MM.1S (cell line): ENCODE measurements at places on chromosomes 3 and 15.

GRCh38 chr3:21785765-21786437 is 34.9 kb upstream of the ZNF385D start:
- no peaks in the 10 kb centered on the region for H3K4me1 ChIP-seq
- H3K4me3 ChIP-seq: no peak overlapping the region
- no peaks in the 10 kb centered on the region for H3K36me3 ChIP-seq
- DNase-seq: no peak

GRCh38 chr3:118445036-118445435 is 589.6 kb downstream of the IGSF11 start:
- H3K27ac ChIP-seq: no peak overlapping the region
- H3K4me3 ChIP-seq: no peak overlapping the region
- no peaks in the 10 kb centered on the region for H3K4me1 ChIP-seq
- H3K36me3 ChIP-seq: no peaks in the 10 kb centered on the region
- H3K27me3 ChIP-seq: no peaks in the 10 kb centered on the region

- no peak for DNase-seq
- H3K4me1 ChIP-seq: no peaks in the 10 kb centered on the region
These were observed 315.1 kb upstream of the GPR149 start for GRCh38 chr3:154745122-154745521.

DNA sequence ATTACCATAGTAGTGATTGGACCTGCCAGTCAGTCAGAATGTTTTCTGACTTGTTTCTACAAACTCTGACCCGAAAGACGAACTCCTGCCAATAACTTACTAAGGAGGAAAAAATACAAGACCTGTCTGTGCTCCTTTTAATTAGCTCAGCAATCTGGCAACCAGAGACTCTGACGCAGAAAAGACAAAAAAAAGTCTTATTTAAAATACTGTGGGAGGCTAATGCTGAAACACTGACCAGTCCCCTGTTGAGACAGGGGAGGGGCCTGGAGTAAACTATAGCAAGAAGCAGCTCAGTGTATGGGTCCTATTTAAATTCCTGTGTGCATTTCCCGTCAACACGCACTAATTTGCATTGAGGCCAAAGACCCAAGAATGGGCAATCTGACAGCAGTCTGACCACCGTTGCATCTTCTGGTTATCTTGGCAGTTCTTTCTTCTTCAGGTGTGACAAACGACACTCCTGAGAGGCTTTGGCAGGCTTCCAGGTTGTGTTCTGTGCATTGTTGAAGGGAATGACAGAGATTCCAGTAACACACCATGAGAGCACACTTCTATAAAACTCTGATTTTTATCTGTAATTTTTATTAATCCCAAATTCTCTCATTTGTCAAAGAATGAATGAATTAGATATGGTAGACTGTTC is 1114.3 kb downstream of the IGSF11 start:
- H3K4me1 ChIP-seq: no peaks in the 10 kb centered on the region
- H3K27me3 ChIP-seq: no peaks in the 10 kb centered on the region
- DNase-seq: no peak
- H3K36me3 ChIP-seq: no peaks in the 10 kb centered on the region

DNA sequence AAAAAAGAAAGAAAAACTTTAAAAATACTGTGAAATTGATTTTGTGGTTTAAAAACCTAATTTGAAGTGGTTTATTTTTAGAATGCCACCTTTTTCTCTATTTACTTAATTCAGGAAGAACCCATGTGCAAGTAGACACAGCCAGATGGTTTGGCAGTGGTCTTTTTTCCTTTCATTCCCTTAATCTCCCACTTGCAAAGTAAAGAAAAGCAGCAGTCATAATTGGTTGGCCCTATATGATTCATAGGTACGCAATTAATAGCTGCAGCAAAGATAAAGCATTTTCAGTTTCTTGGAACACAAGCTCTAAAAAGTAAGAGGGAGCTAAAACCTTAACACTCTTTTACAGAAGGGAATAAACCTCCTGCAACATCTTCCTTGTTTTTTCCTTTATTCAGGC is 115.3 kb downstream of the MECOM start:
- DNase-seq: no peak
- H3K4me1 ChIP-seq: no peaks in the 10 kb centered on the region
- no peaks in the 10 kb centered on the region for H3K36me3 ChIP-seq
- H3K27me3 ChIP-seq: no peaks in the 10 kb centered on the region
- no peak overlapping the region for H3K27ac ChIP-seq

DNA sequence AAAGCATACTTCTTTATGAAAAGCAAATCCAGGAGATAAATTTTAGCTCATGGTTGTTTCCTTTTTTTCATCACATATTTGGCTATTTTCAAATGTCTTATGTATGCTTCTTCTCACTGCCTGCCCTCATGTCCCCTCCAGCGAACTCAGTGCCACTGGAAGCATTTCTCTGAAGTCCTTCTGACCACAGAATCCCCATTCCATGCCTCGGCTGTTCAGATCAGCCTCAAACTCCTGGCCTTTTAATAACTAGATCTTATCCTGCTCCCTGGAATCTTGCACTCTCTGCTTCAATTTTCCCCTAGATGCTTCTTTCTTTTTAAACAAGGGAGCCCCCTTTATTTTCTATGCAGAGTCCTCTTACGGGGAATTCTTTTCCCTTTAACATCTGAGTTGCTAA is 10.1 kb downstream of the ETV5 start:
- no peak for DNase-seq
- no peak overlapping the region for H3K4me3 ChIP-seq
- H3K27me3 ChIP-seq: no peaks in the 10 kb centered on the region
- no peaks in the 10 kb centered on the region for H3K36me3 ChIP-seq

- DNase-seq: no peak
- no peak overlapping the region for H3K4me3 ChIP-seq
- H3K27me3 ChIP-seq: no peaks in the 10 kb centered on the region
- H3K27ac ChIP-seq: no peak overlapping the region
- H3K4me1 ChIP-seq: peaks cover 7% of the 10 kb centered on the region
These were observed 54.6 kb upstream of the SSR3 start for GRCh38 chr3:156609546-156609945.

GRCh38 chr3:52195823-52196331 is 2.1 kb upstream of the ALAS1 start:
- H3K27me3 ChIP-seq: no peaks in the 10 kb centered on the region
- no peak overlapping the region for H3K27ac ChIP-seq
- no peak overlapping the region for H3K4me3 ChIP-seq
- DNase-seq: no peak
- H3K36me3 ChIP-seq: no peaks in the 10 kb centered on the region; the same call in 1 of the 2 replicates

DNA sequence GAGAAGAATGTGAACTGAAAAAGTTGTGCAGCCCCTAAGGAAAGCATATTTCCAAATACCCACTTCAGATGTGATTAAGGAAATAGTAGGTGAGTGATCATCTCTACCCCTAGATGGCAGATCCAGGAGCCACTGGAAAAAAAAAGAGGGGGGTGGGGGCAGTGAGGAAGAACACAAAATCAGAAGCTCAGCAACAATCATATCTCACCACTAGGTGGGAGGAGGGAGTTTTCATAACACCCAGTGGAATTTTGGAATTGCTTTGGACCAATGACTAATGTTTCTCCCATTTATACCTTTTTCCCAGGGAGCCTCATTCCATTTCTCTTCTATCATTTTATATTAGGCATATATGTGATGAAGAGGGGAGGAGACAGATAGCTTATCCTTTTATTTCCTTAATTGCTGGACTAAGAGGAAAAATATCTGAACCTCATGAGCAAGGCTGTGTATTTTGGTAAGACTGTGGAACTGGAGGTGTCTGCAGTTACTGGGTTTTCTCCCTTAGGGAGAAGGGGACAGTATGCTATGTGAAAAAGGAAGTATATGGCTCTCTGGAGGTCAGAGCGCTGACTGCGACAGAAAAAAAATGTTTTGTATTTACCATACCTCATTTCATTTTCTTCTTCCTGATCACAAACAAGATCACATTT is 363.4 kb downstream of the GAP43 start:
- no peaks in the 10 kb centered on the region for H3K4me1 ChIP-seq
- H3K36me3 ChIP-seq: no peaks in the 10 kb centered on the region
- H3K27me3 ChIP-seq: no peaks in the 10 kb centered on the region
- DNase-seq: no peak

GRCh38 chr15:99076555-99077308 is 28.1 kb upstream of the SYNM start:
- H3K27me3 ChIP-seq: no peaks in the 10 kb centered on the region
- H3K4me3 ChIP-seq: peak overlapping the region; percentile 67
- peak; percentile 79 for DNase-seq
- no peak overlapping the region for H3K27ac ChIP-seq
- H3K36me3 ChIP-seq: no peaks in the 10 kb centered on the region

DNA sequence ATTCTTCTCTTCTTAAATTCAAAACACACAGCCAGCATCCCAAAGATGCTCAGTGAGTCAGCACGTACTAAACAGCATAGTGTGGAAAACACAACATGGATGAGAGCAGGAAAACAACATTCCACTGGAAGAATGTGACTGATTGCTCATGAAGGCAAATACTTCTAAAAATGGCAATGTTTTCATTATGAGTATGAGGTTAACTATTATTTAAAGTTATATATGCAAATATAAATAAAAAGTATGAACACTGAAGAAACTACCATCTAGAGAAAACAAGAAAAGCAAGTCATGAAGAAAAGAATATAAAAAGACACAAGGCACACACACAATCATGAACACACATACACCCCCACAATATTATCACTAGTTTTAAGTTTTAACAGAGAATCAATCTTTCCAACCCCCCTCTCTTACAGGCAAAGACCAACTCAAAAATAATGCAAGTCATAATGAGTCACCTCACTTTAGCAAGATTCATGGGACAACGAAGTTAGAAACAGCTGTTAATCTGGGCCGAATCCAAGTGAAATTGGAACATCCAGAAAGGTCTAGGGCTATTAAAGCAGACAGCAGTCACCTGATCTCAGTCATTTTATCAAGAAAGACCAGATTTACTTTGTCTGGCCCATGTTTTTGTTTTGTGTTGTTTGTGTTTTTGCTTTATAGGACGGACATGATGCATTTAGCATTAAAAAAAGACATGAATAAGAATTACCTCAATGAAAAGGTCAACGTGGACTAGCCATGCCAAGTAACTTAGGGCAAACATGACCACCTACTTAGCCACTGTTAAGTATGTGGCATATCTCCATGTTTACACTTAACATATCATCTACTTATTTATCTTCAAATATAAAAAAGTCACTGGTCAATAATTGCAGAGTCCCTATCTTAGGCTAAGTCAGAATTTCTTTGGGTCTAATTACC is 18.1 kb downstream of the GBE1 start:
- no peak overlapping the region for H3K4me3 ChIP-seq
- H3K27ac ChIP-seq: no peak overlapping the region
- H3K27me3 ChIP-seq: no peaks in the 10 kb centered on the region

DNA sequence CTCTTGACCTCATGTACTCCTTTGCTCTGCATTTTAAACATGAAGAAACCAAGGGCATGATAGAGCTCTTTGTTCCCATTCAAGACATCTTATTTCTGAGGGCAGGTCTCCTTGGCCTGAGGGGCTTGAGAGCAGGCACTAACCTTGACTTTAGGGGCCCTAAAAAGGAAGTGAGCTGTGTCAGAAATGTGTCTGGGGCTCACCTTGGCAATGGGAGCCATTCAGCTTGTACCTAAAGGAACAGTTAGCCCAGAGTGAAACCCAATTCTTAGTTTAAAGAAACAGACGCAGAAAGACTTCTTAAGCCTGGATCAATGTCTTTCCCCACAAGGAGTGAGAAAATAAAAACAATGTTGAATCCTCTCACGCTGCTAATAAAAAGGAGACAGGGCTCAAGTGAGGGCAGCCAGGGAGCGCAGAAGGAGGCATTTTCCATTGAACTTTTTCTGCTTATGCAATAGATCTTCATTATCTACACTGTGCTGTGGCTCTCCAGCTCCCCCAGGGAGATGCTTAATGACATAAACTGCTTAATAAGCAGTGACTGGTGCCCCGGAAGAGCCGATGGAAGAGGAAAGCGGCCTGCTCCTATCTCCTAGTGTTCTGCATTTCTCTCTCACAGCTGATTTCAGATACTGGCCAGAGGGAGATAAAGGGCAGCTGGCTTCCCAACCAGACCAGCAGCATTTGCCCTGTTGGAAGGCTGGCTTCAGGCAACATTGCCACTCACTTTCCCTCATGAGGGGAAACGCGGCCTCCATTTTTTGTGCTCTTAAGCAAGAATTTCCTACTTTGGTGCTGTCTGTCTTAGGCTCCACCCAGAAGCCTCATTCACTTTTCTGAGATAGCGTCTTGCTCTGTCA is 152.0 kb downstream of the OPA1 start:
- no peaks in the 10 kb centered on the region for H3K36me3 ChIP-seq
- DNase-seq: no peak
- peaks cover 19% of the 10 kb centered on the region for H3K4me1 ChIP-seq

GRCh38 chr15:37086521-37086920 is 13.8 kb downstream of the MEIS2 start:
- H3K36me3 ChIP-seq: no peaks in the 10 kb centered on the region
- no peak overlapping the region for H3K4me3 ChIP-seq
- no peaks in the 10 kb centered on the region for H3K4me1 ChIP-seq
- no peak for DNase-seq
- H3K27ac ChIP-seq: no peak overlapping the region

DNA sequence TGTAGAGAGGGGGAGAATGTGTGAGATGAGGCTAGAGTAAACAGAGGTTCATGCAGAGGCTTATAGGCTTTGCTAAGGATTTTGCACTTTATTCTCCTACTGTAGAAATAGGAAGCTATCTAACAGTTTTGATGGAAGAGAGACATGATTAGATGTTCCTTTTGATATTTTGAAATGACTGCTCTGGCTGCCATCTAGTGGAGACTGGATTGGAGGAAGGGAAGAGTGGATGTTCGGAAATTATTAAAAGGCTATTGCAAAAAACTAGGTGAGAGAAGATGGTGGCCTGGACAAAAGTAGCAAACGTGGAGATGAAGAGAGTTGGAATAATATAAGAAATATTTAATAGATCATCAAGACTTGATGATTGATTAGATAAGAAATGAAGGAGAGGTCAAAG is 42.2 kb downstream of the SYN2 start:
- H3K27ac ChIP-seq: no peak overlapping the region
- no peaks in the 10 kb centered on the region for H3K36me3 ChIP-seq
- DNase-seq: no peak
- H3K4me1 ChIP-seq: no peaks in the 10 kb centered on the region

DNA sequence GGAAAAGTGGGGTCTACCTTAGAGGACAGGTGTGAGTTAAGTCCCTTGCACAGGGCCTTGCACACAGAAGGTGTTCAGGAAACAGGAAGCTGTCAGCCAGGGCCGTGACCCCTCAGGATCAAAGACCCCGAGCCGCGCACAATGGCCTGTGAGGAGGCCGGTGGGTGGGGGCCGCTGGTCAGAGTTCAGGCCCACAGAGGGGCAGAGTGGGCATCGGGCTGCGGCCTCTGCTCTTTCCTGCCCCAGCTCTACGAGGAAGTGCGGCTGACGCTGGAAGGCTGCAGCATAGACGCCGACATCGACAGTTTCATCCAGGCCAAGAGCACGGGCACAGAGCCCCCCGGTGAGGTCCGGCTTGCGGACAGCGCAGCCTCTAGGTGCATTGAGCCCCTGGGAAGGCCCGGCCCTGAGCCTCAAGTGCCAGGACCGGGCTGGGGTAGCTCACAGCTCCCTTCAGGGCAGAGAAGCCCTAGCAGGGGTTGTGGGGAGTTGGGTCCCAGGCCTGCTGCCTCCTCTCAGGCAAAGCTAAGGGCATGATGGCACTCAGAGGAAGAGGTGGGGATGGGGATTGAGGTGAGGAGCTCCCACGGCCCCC is 37.2 kb downstream of the PSTPIP1 start:
- H3K36me3 ChIP-seq: no peaks in the 10 kb centered on the region
- no peak for DNase-seq
- H3K27ac ChIP-seq: no peak overlapping the region
- no peaks in the 10 kb centered on the region for H3K27me3 ChIP-seq
- H3K4me1 ChIP-seq: 0 out of 2 replicates have a peak, but pooled peaks cover 3% of the 10 kb centered on the region
